ENCODE measurements at places on chromosomes 12 and 14.

GRCh38 chr14:22900081-22900799 is 17.2 kb downstream of the REM2 start:
- DNase-seq: peak; percentile 73

- no peak for DNase-seq
These were observed 17.0 kb downstream of the SLC8A3 start for GRCh38 chr14:70171726-70172125.

DNA sequence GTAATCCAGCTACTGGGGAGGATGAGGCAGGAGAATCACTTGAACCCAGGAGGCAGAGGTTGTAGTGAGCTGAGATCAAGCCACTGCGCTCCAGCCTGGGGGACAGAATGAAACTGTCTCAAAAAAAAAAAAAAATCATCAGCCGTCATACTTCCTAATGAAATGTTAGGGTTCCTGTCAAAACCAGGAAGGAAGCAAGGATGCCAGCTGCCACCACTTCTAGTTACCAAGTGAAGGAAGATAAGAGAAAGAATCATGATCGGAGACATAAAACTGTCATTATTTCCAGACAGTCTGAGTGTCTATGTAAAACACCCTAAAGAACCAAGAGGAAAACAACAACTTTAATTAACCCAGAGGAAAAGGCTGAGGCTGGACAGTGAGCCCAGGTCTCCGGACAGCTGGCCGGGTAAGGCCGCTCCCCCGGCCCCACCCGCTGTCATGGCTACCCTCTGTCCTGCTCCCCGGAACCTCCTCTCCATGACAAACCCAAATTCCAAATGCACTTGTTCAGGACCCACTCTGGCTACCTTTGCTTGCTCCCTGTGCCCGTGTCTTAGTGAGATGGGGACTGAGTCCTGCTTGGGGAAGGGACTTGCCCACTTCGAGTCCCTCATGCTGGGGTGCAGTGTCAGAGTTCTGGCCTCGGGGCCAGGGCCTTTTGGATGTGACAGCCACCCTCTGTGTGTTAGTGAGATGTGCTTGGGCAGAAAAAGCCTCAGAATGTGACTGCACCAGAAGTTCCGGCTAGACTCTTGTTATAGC is 29.0 kb downstream of the SLC6A12 start:
- DNase-seq: no peak

- DNase-seq: no peak
These were observed 95.5 kb downstream of the PAPOLA start for GRCh38 chr14:96597680-96598079.

- DNase-seq: peak; percentile 60
These were observed 520 bp downstream of the CSRP2 start for GRCh38 chr12:76878099-76878898.

GRCh38 chr14:67068251-67068650 is 121.0 kb upstream of the GARIN2 start:
- DNase-seq: no peak

DNA sequence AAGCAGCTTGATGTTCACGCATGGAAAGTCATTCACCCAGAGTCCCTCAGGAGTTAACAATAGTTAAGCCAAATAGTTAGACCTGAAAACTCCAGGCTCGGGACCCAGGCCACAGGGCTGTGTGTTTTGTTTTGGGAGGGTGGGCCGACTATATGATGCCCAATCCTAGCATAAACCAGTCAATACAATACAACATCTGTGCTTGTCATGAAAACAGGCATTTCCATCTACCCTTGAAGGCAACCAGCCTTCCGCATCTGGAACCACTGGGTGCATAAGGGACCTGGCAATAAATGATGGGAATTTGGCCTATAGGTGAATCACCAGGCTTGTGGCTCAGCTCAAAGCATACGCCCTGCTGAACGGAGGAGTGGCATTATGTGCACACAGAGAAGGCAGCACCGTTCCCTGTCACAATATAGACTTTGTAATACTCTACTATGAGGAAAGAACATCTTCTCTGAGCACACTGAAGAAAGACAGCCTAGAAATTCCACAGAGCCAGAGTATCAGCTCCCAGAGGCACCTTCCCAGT is 91.0 kb upstream of the FOXN3 start:
- no peak for DNase-seq

GRCh38 chr12:41334390-41334789 is 146.3 kb downstream of the PDZRN4 start:
- DNase-seq: no peak

GRCh38 chr14:51444353-51445000 is 204.4 kb downstream of the TMX1 start:
- no peak for DNase-seq

DNA sequence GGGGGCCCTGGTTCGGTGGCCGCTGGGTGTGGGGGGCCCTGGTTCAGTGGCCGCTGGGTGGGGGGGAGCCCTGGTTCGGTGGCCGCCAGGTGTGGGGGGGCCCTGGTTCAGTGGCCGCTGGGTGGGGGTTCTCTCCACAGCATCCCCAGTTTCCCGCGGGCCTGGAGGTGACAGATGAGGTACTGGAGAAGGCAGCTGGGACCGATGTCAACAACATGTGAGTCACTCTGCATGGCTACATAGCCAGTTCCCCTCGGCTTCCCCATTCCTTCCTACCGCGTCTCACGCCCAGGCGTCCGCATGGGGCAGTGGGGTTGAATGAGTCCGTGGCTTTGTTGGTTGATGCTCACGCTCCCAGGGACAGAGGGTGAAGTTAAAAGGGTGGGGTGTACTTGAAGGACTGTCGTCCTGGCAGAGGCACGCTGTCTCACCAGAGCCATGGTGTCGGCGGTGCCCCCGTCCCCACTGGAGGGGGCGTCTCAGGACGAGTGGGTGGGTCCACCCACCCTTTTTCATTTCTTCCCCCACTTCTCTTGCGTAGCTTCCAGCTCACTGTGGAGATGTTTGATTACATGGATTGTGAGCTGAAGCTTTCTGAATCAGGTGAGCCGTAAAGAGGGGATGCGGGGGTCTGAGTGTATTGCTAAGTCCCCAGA is 15.6 kb downstream of the HIP1R start:
- no peak for DNase-seq

- no peak for DNase-seq
These were observed 35.3 kb downstream of the KICS2 start for GRCh38 chr12:64186789-64187188.

DNA sequence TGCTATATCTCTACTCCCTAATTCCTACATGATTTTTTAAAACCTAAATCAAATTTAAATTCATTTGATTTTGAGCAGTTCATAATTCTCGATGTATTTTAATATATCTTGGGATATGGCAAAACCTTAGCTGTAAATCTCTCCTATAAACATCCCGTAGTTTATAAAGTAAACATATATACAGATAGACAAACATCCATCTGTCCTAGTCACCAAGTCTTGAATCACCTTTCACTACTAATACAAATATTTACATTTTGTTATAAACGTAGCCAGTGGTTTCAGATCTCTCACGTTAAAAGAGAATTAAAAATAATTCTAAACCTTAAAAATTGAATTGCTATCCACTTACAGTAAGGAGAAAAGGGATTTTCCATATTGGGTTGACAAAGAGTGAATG is 107.0 kb downstream of the TSHR start:
- DNase-seq: no peak

DNA sequence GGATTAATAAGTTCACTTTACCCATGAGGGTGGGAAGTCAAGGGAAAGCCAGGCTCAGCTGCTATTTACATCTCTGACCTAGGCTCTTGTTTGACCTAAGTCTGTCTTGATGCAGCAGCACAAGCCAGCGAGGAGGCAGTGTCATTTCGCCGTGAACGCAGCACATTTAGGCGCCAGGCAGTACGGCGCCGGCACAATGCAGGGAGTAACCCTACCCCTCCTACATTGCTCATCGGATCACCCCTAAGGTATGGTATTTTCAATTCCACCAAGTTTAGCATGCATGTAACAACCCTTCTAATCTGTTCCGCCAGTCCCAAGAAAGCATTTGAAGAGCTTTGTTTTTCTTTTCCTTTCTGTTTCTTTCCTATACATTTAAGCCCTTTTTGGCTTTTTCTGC is 81.2 kb downstream of the PCNX1 start:
- no peak for DNase-seq

- no peak for DNase-seq
These were observed 240.4 kb downstream of the SNAPC1 start for GRCh38 chr14:62002642-62003041.

GRCh38 chr14:74954947-74955228 is 509 bp downstream of the PGF start:
- DNase-seq: no peak

GRCh38 chr12:131438881-131439280 is 272.0 kb upstream of the SFSWAP start:
- DNase-seq: no peak

- peak; percentile 69 for DNase-seq
These were observed 76.6 kb upstream of the GZMB start for GRCh38 chr14:24710403-24711112.

- DNase-seq: no peak
These were observed 17.8 kb downstream of the STK38L start for GRCh38 chr12:27261866-27262265.
